ENCODE measurements at places on chromosomes 7 and 10.
A peak's percentile ranks its signal among the peaks of the same experiment; 100 is the strongest.

- DNase-seq, result no peak
Observed at GRCh38 chr10:70930263-70931000, 42.1 kb upstream of the PCBD1 start.

DNA sequence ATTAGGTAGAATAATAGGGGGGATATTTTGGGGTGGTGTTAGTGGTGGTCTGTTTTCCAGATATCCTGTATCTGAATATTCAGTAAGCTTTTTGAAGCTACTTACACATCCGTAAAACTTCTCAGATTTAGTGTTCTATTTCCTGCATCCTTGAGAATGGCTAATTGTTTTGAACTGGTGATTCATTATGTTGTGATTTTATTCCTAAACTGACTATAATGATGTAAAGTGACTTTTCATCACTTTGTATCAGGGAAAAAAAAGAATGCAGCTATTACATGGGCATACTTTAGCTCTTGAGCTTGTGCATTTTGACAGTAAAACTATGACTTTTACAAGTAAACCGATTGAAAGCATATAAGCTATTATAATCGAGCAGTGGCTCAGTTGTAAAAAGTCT lies 18.2 kb downstream of the WAC start:
- DNase-seq, result no peak

GRCh38 chr10:106000721-106001120 lies 1163.8 kb downstream of the SORCS1 start:
- DNase-seq, result no peak

- DNase-seq, result no peak
Observed at GRCh38 chr7:107694386-107694785, 33.8 kb downstream of the SLC26A4 start.

DNA sequence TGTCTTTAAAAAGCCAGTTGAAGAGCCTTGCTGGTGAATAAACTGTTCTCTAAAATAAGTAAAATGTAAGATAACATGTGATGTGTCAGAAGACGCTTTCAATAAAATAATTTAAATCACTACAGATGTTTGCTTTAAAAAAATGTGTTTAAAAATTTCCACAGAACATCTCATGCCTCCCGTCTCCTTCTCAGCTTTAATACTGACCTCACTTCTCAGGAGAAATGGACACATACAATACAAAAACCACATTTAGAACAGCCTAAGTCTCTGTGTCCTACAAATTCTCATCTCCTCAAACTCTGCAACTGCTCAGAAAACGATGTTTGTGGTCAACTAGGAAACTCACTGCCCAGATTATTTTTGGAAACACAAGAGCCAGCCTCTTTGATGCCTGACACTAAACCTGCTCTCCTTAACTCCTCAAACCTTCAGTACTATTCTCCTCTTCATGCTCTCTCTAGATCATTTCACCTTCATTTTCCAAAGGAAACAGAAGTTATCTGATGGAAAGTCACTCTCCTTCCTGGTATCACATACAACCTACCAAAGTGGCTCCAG lies 120.3 kb downstream of the ZNF438 start:
- no peak for DNase-seq

GRCh38 chr7:140229591-140230515 lies 53.1 kb upstream of the KDM7A start:
- DNase-seq, result peak; percentile 67

DNA sequence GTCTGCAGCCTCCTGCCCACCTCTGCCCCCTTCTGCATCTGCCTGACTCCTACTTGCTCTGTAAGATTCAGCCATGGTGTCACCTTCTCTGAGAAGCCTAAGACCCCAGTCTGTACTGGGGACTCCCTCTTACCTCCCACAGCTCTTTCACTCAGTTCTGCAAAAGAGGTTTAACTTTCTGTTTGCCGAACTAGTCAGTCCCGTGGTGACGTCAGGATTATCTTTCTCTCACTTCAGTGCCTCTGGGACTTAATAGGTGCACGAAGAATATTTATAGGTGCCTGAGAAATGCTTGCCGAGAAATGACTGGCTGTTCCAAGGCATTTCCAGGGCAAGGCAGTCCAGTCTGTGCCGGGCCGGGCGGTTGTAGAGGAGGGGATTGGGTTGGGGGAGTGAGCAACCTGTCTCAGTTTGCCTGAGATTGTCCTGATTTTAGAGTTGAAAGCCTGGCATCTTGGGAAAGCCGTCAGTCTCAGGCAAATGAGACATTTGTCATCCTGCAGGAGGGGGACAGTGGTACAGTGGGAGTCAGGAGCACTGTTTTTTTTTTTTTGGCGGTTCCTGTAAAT lies 227.5 kb upstream of the NPVF start:
- DNase-seq, result no peak

GRCh38 chr10:61815496-61815895 lies 86.0 kb upstream of the ARID5B start:
- no peak for DNase-seq

DNA sequence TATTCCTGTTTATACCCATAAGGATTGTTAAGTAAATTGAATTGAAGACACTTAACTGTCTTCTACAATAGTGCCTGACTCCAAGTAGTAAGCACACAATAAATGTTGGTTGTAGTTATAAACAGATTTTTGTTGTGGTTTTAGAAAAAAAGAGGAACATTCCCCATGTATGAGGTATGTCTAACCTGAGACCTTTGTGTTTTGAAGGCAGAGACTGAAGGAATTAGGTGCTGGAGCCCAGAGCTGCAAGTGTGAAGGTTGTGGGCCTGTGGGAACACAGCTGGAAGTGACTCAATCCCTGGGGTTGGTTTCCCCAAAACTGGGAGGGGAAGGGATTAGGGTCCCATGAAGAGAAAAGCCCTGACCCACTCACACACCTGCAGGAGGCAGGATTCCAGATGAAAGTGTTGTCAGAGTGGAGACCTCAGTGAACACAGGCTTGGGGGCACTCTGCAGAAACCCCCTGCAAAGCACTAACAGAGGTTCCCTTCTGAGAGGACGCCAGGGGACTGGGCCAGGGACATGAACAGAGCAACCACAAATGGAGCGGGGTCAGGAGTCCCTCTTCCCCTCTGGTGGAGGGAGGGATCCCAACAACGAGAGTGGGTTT lies 265.1 kb upstream of the KLF14 start:
- no peak for DNase-seq

DNA sequence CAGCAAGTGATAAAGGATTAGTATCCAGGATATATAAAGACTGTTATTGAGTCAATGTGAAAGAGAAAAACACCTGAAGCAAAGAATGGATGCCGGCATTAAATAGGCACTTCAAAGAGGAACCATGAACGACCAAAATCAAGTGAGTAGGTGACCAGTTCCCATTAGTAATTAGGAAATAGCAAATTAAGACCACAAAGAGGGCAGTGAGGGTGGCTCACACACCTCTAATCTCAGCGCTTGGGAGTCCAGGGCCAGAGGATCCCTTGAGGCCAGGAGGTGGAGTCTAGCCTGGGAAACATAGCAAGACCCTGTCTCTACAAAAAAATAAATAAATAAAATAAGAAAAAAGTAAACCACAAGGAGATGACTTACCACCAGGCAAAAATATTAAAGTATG lies 1.5 kb upstream of the ANTXRL start:
- DNase-seq, result no peak

- no peak for DNase-seq
Observed at GRCh38 chr10:9621216-9621615, 1396.5 kb upstream of the CELF2 start.

DNA sequence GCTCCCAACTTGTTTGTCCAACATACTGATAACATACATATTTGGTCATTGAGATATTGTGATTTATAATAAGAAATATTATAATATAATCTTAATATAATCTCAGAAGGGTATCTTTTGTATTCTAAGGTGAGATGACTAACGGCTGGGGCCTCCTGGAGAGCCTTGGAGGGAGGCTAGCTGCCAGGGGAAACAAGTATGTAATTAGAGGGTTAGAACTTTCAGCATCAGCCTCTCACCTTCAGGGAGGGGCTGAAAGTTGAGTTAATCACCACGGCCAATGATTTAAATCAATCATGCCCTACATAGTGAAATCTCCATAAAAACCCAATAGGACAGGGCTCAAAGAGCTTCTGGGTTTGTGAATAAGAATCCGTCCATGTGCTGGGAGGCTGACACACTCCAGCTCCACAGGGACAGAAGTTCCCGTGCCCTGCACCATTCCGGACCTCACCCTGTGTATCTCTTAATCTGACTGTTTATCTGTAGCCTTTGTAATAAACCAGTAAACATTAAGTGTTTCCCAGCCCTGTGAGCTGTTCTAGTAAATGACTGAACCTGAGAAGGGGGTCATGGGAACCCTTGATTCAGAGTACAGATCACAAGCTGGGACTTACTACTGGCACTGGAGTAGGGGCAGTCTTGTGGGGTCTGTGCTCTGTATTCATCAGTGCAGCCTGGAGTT lies 86.3 kb upstream of the STEAP1B start:
- DNase-seq, result no peak

- no peak for DNase-seq
Observed at GRCh38 chr10:122083478-122084025, 94.6 kb downstream of the TACC2 start.

DNA sequence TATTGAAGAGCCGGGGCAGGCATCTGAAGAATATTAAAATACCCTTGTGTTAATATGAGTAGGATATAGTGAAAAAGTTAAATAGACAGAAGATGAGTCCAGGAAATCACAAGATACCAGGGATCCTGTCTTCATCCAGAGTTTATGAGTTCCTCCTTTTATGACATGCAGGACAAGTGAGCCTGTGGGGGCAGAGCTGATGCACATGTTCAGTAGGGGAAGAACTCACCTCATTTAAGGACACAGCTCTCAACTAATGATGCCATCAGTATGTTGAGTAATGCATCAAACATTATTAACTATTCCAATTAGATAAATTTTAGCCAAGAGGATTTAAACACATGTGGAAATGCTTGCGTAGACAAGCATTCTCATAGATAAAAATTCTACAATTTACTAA lies 435.8 kb upstream of the AKR1E2 start:
- DNase-seq, result no peak

DNA sequence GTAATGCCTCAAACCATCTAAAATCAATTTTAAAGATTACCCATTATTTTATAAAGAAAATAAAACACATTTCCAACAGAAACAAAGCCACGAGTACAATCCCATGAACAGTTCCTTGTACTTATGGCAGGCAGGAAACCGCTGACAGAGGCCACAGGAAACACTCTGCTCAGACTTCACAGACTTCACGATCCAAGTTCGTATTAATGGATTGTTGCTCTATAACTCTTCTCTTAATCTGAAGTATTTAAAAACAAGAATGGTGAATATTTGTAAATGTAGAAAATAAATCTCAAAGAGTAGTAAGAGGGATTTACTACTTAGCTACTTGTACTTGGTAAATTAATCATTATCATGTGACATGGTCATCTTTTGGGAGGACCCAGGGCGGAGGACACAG lies 78.3 kb downstream of the SNX10 start:
- DNase-seq, result no peak

DNA sequence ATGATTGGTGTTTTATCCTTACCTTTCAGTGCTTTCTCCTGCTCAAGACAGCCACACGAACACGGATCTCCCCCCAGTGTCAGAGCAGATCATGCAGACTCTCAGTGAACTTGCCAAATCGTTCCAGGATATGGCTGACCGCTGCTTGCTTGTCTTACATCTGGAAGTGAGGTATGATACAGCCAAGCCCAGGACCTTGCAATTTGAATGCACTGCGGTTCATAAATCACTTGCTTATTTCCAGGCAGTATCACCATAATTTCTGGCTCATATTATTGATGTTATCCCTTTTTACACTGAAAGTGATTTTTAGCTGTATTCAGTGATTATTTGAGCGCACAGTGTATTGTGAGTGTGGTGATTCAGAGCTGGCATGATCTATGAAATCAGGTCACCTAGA lies 129.7 kb upstream of the LRGUK start:
- no peak for DNase-seq

GRCh38 chr7:137835486-137836112 lies 11.2 kb downstream of the DGKI start:
- no peak for DNase-seq

- DNase-seq, result no peak
Observed at GRCh38 chr10:76082956-76083355, 651.5 kb downstream of the LRMDA start.

- DNase-seq, result no peak
Observed at GRCh38 chr10:11414314-11415038, 197.0 kb downstream of the USP6NL start.

GRCh38 chr7:30797176-30798040 lies 26.2 kb downstream of the MINDY4 start:
- DNase-seq, result no peak

DNA sequence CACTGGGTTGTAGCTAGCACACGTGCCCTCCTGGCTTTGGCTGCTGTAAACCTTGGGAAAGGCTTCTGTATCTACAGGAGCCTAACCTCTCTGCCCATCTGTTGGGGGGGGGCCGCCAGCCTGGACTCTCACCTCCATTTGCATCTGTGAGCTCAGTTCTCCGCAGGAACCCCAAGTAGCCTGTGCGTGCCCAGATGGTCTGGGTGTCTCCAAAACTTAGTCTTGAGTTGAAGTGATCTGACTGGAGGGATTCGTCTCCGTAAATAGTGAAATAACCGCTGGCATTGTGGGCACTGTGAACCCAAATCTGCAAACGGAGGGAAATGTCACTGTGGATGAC lies 147.9 kb downstream of the ZMYND11 start:
- DNase-seq, result no peak

DNA sequence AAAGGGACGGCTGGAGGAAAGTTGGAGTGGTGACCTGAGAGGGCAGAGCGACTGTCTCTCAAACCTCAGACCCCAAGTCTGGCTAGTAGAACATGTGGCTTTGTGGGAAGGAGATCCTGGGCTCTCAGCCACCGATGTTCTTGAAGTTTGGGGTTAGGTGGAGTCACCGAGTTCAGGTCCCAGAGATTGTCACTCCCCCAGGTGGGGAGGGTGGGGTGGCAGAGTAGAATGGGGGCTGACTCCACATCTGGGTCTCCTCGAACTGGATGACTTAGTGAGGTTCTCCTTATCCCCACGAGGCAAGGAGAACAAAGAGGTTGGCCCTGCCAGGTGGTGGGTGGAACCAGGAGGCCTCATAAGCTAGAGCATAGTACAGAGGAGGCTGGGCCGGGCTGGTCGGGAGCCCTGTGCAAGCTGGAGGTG lies 14.7 kb upstream of the PNLIPRP2 start:
- DNase-seq, result no peak
